ENCODE measurements at places on chromosomes 7 and 10. TPM values are rescaled to one million over a fixed set of nuclear protein-coding genes. Genes with fewer than 3 reads are reported as not detected.

Gene AFAP1L2
- 8.8 TPM for total RNA-seq

- no peaks in the 10 kb centered on the region for H3K4me1 ChIP-seq
- H3K27me3 ChIP-seq: no peaks in the 10 kb centered on the region
- DNase-seq: no peak
- H3K36me3 ChIP-seq: no peaks in the 10 kb centered on the region
- H3K27ac ChIP-seq: no peak overlapping the region
Observed at GRCh38 chr10:90621577-90621976, 236.3 kb downstream of the HTR7 start.

DNA sequence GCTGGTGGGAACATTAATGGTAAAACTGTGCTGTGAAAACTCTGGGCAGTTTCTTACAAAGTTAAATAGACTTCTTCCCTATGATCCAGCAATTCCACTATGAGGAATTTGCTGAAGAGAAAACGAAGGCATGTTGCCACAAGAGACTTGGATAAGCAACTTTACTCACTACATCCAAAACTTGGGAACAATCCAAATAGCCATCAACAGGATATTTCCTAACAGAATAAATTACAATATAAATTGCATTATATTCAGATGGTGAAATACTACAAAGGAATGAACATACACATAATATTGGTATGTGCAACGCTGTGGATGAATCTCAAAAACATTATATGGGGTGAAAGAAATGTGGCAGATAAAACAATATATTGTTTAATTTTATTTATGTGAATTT, 21.4 kb upstream of the MKI67 start:
- no peaks in the 10 kb centered on the region for H3K36me3 ChIP-seq
- H3K27ac ChIP-seq: peak overlapping the region; percentile 42
- no peak for DNase-seq
- no peaks in the 10 kb centered on the region for H3K27me3 ChIP-seq

Gene NUDT13
- total RNA-seq: 1.3 TPM

- H3K4me1 ChIP-seq: peaks cover 56% of the 10 kb centered on the region
- no peak for DNase-seq
- H3K4me3 ChIP-seq: peak overlapping the region; percentile 23
- H3K27me3 ChIP-seq: no peaks in the 10 kb centered on the region
Observed at GRCh38 chr7:30470771-30471170, 7.8 kb downstream of the NOD1 start.

Gene CRPPA
- total RNA-seq: 1.7 TPM

DNA sequence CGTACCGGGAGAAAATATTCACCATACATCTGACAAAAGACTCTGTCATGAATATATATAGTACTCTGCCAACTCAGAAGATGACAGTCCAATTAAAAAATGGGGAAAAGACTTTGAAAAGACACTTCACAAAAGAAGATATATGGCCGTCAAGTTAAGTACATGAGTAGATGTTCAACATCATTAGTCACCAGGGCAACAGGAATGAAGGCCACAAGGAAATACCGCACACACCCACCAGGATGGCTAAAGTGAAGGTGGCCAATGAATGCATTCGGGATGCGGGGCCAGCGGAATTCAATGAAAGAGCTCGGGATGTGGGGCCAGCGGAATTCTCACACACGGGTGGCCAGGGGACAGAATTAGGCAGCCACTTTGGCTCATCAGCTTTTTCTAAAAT, 42.2 kb downstream of the MAD1L1 start:
- no peak for DNase-seq
- H3K4me1 ChIP-seq: no peaks in the 10 kb centered on the region
- H3K27ac ChIP-seq: no peak overlapping the region
- no peak overlapping the region for H3K4me3 ChIP-seq
- H3K27me3 ChIP-seq: no peaks in the 10 kb centered on the region
- peaks cover 14% of the 10 kb centered on the region for H3K36me3 ChIP-seq

DNA sequence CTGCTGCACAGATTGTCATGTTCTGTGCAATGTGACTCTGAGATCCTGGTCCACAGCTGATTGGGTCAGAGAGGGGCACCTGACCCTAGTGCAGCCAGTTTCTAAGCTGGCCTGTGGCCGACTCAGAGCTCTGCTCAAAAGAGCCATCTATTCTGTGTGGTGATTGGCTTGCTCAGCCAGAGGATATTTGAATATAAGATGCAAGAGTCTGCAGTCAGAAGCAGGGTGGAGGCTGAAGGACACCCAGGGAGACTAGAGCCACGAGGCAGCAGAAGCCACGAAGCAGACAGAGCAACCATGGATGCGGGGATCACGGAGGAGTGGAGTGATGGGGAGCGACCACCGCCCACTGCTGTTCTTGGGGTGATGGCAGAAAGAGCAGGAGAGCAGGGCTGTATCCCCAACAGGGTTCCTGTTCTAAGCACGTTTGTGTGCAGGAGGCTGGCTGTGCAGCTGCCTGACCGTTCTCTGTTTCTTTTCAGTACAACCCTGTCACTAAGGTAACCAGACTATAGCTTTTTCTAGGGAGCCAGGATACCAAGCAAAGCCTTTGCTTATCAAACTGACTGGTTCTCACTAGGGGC, 19.5 kb upstream of the RHEB start:
- H3K4me1 ChIP-seq: peaks cover 22% of the 10 kb centered on the region
- H3K27me3 ChIP-seq: peaks cover 11% of the 10 kb centered on the region
- no peak for DNase-seq
- no peak overlapping the region for H3K27ac ChIP-seq
- H3K36me3 ChIP-seq: no peaks in the 10 kb centered on the region
- H3K4me3 ChIP-seq: no peak overlapping the region

Gene TDRD1
- total RNA-seq: not detected

GRCh38 chr10:97210543-97210960, 24.8 kb upstream of the SLIT1 start:
- no peaks in the 10 kb centered on the region for H3K36me3 ChIP-seq
- peaks cover 3% of the 10 kb centered on the region for H3K4me1 ChIP-seq
- H3K27ac ChIP-seq: no peak overlapping the region

Gene ACADSB
- total RNA-seq: 24.0 TPM

GRCh38 chr10:21372651-21373410, 152.7 kb downstream of the SKIDA1 start:
- H3K36me3 ChIP-seq: no peaks in the 10 kb centered on the region
- no peak for DNase-seq
- H3K27ac ChIP-seq: no peak overlapping the region
- H3K27me3 ChIP-seq: no peaks in the 10 kb centered on the region

DNA sequence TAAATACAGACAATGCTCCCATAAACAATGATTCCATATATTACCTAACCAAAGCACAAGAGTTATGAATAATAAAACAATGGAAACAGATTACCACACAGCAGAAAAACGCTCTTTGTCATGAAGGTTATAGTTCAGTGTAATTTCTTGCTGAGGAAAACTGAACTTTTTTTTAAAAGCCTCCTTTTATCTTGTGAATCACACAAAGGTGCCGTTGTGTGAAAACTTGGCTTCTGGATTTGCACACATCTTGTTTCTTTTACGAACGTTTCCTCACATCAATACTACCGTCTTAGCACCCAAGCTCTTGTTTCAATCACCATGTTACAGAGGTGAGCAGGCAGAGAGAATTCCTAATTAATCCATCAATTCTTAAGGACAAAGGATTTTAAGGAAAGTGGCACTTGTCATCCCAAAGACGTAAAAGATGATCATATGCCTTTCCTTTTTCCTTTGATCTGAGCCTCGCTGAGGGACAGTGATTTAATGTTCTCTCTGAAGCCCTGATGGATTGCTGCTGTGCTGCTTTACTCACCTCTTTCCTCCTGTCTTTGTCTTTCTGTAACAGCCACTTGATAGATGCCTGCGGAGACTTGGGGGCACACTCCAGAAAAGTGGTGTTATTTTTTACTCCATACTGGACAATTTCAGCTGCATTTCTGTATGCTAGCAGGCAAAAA, 110.1 kb downstream of the CD36 start:
- no peaks in the 10 kb centered on the region for H3K4me1 ChIP-seq
- H3K36me3 ChIP-seq: no peaks in the 10 kb centered on the region
- DNase-seq: no peak
- no peak overlapping the region for H3K4me3 ChIP-seq
- no peaks in the 10 kb centered on the region for H3K27me3 ChIP-seq
- H3K27ac ChIP-seq: no peak overlapping the region

GRCh38 chr10:69795242-69795934, 6.3 kb upstream of the COL13A1 start:
- peaks cover 16% of the 10 kb centered on the region for H3K4me1 ChIP-seq
- DNase-seq: peak; percentile 1
- H3K36me3 ChIP-seq: no peaks in the 10 kb centered on the region

GRCh38 chr10:132804785-132805426, 19.0 kb upstream of the NKX6-2 start:
- no peak overlapping the region for H3K4me3 ChIP-seq
- peak; percentile 50 for DNase-seq
- H3K27ac ChIP-seq: no peak overlapping the region
- H3K4me1 ChIP-seq: no peaks in the 10 kb centered on the region
- no peaks in the 10 kb centered on the region for H3K27me3 ChIP-seq
- no peaks in the 10 kb centered on the region for H3K36me3 ChIP-seq

- H3K4me3 ChIP-seq: no peak overlapping the region
- no peak for DNase-seq
- H3K27me3 ChIP-seq: no peaks in the 10 kb centered on the region
Observed at GRCh38 chr10:69004821-69005220, 16.2 kb downstream of the KIFBP start.

Data from natural killer cell treated with Interleukin-12 subunit alpha and Interleukin-12 subunit beta and Interleukin-15 and Interleukin-18, amount 100 ng/mL, for 72 hours (primary cell).